ENCODE measurements at places on chromosomes 16 and 17.
A peak's percentile ranks its signal among the peaks of the same experiment; 100 is the strongest.

DNA sequence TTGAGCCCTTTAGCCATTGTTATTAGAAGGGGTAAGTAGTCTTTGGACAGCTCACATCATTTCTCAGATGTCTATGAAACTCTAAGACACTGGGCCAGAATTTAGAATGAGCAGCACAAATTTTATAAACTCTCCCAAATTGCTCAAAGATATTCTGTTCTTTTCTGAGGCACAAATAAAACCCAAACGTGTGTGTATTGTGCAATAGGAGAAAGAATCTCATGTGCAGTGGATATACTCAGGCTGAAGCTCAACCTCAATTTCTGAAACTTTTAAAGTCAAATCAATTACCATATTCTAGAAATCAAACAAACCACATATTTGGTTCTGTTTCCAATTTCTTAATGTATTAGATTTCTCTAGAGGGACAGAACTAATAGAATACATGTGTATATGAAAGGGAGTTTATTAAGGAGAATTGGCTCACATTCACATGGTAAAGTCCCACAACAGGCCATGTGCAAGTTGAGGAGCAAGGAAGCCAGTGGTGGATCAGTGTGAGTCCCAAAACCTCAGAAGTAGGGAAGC, 403.6 kb downstream of the RBFOX1 start:
- no peak for DNase-seq

GRCh38 chr16:56373003-56373402, 52.3 kb downstream of the AMFR start:
- no peak for DNase-seq

GRCh38 chr16:89002851-89003830, 26.1 kb upstream of the CBFA2T3 start:
- DNase-seq = no peak

DNA sequence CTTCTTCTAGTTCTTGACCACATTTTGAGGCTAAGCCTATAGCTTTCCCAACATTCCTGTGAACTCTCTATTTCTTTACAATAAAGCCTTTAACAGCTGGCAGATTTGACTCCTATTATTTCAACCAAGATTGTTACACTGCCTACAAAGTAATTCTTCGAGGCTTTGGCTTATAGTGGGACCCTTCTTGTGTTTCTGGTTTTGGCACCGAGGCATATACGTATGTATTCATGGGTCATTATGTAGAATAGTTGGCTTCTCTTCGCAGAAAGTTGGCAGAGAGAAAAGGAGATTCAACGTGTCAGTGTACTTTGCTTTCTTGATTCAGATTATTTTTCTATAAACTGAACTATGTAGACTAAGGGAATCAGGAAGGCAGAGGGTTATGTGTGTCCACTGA, 102.2 kb downstream of the ABCA8 start:
- DNase-seq = no peak

DNA sequence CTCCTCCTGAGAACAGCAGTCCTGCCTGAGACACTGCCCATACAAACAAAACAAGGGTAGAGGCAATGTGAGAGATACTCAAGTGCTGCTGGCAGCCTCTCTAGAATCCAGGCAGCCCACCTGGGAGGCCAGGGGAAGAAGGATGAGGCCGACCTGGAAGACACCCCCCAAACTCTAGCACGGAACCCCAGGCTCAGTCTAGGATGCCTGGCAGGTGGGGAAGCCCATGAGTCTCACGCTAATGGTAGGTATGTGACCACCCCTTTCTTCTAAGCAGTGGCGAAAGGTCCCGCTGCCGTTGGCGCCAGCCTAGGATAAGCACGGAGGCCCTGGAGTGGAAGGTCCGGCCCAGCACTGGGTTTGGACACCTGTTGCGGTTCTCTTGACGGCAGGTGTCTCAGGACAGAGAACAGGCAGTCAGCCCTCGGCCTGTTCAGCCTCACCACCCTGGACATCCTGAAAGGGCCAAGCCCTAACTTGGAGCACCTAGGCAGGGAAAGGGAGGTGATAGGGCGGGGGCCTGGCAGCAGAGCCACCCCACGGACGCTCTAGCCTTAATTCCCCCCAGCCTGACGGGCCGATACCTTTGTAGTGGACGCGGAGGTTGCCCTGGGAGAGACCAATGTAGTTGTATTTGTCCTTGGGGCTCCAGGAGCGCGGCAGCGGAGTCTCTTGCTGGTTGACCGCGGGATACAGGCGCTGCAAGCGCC, 487 bp downstream of the RANBP10 start:
- no peak for DNase-seq

- DNase-seq = peak; percentile 46
Observed at GRCh38 chr16:29811896-29812665, at the start of gene PRRT2. Gene PRRT2, plus strand, starts transcription at chr16:29812193. Its CDS starts 862 bp downstream, at chr16:29813055.

DNA sequence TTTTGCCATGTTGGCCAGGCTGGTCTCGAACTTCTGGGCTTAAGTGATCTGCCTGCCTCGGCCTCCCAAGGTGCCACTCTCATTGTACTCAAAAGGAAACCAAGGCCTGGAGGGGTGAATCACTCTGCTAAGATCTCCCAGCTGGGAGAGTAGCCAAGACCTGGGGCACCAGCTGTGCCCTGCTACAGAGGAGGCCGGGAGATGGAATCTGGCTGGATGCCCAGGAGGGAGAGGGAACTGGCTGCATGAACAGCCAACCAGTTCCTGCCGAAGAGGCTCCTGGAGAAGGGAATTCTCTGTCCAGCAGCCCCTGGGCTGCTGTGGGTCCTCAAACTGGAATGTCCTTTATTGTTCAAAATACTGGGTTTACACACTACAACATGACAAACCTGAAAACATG, 238.7 kb upstream of the CIBAR2 start:
- DNase-seq = no peak

- DNase-seq = no peak
Observed at GRCh38 chr17:33192951-33193911, 99.9 kb downstream of the ASIC2 start.

DNA sequence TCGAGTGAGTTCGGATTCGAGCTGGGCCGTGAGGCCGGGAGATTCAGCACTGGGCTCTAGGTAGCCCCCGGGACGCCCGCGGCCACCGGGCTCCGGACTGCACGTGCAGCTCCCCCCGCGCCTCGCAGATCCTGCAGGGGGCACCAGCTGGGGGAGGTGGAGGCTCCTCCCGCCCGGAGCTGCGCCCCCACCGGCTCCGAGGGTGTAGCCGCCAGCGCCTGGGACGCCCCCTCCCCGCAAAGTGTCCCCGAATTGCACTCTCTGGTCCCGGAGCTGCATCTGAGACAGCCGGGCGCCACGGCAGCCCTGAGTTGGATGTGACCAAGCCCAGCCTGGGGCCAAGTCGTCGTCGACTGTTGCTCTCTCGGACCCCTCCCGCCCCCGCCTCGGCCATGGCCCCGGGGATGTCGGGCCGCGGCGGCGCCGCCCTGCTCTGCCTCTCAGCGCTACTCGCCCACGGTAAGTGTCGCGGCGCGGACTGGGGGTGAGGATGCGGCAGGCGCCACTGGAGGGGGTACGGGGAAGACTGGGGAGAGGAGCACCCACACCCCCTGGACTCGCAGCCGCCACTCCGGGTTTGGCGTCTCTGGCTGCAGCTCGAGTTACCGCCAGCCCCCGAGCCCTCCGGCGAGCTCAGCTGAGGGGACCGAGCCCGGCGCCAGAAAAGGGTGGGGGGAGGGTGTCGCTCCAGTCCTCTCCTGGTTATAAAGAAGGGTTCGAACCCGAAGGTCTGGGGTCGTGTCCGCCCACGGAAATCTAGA, 1.5 kb downstream of the TMEM132E start:
- DNase-seq = no peak

GRCh38 chr17:71085238-71086033, 916.1 kb downstream of the KCNJ2 start:
- no peak for DNase-seq

- DNase-seq = no peak
Observed at GRCh38 chr16:9212621-9213020, 121.2 kb downstream of the HAPSTR1 start.

GRCh38 chr16:84909476-84910085, 89.8 kb downstream of the CRISPLD2 start:
- no peak for DNase-seq

GRCh38 chr17:58504826-58505351, 9.5 kb downstream of the MTMR4 start:
- peak; percentile 32 for DNase-seq
